Frontal cortex (tissue), 4 donors: ENCODE measurements at places on chromosomes 7 and 10. TPM values are rescaled to one million over a fixed set of nuclear protein-coding genes. Genes with fewer than 3 reads are reported as not detected.

The CDNF gene
- 0.82 TPM for total RNA-seq

The MIOS gene
- total RNA-seq = 72.2 TPM

The ALOX5 gene
- total RNA-seq = 1.2 TPM

The DRGX gene
- not detected for total RNA-seq

The CPN1 gene
- not detected for total RNA-seq

The HOXA3 gene
- not detected for total RNA-seq

The CAMK1D gene
- total RNA-seq = 19.2 TPM

The HYAL4 gene
- total RNA-seq = not detected

The UCMA gene
- not detected for total RNA-seq

The ADAMTS14 gene
- 0.41 TPM for total RNA-seq

The LIPM gene
- not detected for total RNA-seq

The AQP1 gene
- total RNA-seq = 0.82 TPM

The ENTPD1 gene
- 6.9 TPM for total RNA-seq

The MEOX2 gene
- not detected for total RNA-seq

The ATOH7 gene
- 0.41 TPM for total RNA-seq

The LYZL1 gene
- not detected for total RNA-seq

The SPACDR gene
- total RNA-seq = not detected

The ZNF467 gene
- 1.6 TPM for total RNA-seq

The SPDYE8 gene
- under 0.01 TPM for total RNA-seq

The ZNF487 gene
- total RNA-seq = 10.6 TPM

The CHRM2 gene
- 5.3 TPM for total RNA-seq

The ZMIZ2 gene
- total RNA-seq = 9.8 TPM

The C10orf71 gene
- not detected for total RNA-seq

The FEZF1 gene
- not detected for total RNA-seq

The TMED4 gene
- 73.4 TPM for total RNA-seq
